ENCODE measurements at places on chromosomes 7 and 10.

- no peak for DNase-seq
These were observed 40.4 kb upstream of the SMIM30 start for GRCh38 chr7:113158756-113159155.

DNA sequence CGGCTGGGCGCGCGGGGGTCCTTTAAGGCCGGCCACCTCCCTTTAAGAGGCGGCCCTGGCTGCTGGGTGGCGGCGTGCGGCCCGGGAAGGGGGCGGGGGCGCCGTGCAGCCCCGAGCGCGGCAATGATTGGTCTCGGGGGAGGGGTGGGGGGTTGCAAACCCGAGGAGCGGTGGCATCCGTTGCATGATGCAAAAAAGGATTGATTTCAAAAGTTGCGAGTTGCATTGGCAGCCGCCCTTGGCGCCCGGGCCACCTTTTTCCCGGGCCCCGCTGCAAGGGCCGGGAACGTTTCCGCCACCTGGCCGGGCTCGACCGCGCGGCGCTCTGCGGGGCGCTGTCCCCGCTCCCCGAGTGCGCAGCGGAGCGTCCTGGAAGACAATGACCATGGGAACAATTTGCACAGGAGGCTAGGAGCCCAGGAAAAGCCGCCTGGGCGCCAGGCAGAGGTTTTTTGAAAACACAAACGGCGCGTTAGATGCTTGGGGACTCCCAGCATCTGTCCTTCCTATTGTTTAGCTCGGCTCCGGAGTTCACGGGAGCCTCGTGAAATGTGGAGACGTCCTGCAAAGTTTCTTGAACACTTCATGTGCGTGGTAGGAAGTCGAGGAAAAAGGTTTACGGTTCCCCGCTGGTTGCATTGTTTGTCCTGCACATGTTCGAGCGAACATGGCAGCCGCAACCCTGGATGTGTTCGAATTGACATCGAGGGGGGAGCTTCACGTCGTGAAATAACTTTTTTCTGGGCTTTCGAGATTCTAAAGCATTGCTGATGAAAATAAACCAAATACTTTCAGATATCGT lies at the start of gene SEPHS1:
Gene SEPHS1, minus strand, starts transcription at position 78 of the 802 bp plus-strand sequence. CDS start 3,343 bp downstream, outside the sequence.
- DNase-seq = peak; percentile 85

GRCh38 chr7:70598976-70599375 lies 533.0 kb upstream of the GALNT17 start:
- DNase-seq = no peak

DNA sequence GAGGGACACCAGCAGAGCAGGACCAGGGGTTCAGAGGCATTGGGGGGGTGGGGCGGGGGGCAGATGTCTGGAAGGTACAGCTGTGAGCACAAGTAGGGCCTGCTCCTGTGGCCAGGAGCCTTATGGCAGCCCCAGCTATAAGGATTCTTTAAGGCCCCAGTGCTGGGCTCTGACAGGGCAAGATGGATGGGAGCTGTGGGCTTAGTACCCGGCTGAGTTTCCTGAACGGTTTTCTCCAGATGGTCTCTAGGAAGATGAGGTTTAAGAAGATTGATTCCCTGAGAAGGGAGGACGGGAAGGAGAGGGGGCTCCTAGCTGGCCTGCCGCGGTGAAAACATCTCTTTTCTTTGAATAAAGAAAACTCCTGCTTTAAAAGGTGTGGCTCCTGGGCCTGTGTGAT lies 30.1 kb upstream of the COMTD1 start:
- DNase-seq = no peak

DNA sequence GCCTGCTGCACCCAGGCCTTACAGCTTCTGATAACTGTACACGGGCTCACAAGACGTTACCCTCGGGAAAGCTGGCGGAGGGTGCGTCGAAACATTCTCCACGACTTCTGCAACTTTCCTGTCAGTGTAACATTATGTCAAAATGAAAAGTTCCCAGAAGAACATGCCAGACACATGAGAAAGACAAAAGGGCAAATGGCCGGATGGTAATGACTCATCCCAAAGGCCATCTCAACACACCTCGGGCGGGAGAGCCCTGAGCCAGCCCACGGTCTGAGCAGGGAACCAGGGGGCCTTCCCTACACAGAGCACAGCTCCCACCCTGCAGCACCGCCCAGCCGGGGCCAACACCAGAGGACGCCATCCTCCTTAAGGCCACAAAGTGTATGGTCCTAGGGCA lies 118.7 kb downstream of the MAD1L1 start:
- DNase-seq = no peak

GRCh38 chr7:82051601-82052000 lies 281.8 kb upstream of the HGF start:
- no peak for DNase-seq

DNA sequence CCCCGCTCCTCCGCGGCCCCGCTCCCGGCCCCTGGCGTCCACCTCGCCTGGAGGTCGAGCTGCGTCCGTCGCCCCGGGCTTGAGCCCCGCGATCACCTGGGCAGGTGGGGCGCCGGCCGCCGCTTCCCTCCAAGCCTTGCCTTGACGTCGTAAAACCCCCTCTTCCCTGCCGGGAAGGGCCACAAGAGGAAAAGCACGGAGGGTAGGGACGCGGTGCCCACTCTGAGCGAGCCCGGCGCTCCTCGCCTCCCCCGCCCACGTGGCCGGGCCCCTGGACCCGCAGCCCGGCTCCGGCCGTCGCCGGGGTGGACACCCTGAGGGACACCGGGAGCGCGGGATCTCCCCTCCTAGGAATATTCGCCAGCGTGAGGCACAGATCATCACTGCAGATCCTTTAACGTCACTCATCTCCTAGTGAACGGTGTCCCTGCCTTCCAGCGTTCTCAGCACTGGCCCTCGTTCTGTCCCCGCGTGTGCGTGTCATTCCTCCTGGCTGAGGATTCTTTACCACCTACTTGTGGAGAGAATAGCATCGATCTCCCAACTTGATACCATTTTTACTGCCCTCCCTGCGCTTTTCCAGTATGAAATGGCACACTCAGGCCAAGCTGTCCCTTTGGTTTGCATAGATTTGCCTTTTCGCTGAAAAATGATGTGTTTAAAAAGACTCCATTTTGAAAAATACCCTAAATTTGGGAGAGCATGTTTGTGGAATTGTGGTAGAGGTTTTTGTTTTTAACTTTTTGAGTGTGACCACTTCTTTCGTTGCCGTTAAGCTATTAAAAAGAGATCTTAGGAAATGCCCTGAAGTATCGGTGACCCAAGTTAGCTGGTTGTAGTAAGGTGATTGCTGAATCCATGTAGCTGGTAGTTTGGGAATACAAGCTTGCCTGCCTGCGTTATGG lies 649 bp downstream of the ACTR3B start:
- no peak for DNase-seq

- no peak for DNase-seq
These were observed 5.1 kb upstream of the ZNF775 start for GRCh38 chr7:150374026-150374425.

DNA sequence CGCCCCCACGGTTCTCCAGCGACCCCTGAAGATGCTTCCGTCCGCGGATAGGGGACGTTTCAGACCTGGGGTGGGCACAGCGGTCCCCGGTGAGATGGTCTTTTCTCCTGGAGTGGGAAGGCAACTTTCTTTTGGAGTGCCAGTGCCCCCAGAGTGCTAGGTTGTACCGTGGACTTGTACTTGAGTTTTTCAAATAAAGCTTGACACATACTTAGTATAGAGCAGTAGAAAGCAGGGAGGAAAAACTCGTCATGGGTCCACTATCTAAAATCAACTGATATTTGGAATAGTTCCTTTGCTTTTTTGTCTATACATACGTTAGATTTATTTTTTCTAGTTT lies 28.4 kb downstream of the RBM20 start:
- DNase-seq = no peak

DNA sequence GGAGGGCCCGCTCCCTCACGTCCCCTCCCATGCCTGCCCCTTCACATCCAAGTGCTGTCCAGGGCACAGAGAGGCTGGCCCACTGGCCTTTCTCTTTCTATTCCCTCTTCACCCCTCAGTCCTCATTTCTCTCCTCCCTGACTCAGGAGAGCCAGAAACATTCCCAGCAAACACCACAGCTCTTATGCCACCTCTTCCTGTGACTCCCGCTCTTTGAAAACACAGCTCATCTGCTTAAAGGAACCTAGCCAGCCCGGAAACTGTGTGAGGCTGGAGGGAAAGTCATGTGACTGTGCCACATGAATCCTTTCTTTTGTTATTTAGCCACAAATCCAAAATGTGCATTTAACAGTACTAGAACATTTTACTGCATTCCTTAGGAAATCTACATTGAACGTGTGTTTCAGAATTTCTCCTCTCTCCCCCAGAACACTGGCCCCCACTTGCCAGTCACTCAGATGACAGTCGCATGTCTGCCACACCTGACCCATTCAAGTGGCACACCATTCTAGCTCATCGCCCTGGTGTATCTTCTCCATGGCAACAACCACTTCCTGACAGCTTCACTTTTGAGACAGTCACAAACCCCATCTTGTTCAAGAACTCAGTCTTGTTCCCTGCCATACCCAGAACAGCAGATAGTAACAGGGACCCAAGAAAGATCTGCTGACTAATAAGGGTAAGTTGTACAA lies 42.8 kb downstream of the GRB10 start:
- peak; percentile 11 for DNase-seq

GRCh38 chr10:119940487-119940886 lies 48.0 kb downstream of the SEC23IP start:
- no peak for DNase-seq

GRCh38 chr10:38209332-38209731 lies 115.2 kb downstream of the ZNF37A start:
- DNase-seq = no peak

DNA sequence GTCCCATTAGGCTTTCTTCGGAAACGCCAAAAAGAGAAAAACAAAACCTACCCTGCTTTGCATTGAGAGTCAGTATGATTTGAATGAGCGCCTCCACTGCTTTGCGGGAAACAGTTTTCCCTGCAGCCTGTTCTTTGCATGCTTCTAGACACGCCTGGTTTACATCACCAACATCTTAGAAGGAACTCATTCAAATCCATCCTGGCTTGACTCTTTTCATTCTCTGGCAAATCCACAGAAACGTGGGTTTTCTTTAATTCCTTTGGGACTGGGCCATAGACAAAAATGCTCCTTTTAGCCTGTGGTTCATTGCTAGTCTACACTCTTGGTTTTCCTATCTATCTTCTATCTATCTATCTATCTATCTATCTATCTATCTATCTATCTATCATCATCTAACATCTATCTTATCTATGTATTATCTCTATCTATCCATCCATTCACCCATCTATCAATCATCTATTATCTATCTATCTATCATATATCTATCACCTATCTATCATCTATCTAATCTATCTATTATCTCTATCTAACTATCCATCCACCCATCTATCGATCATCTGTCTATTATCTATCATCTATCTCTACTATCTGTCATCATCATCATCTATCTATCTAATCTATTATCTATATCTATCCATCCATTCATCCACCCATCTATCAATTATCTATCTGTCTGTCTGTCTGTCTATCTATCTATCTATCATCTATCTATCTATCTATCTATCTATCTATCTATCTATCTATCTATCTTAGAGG lies 68.3 kb downstream of the GATA3 start:
- no peak for DNase-seq

- DNase-seq = no peak
These were observed 147.4 kb downstream of the PRKAG2 start for GRCh38 chr7:151729521-151729921.

- DNase-seq = no peak
These were observed 39.4 kb upstream of the GDF10 start for GRCh38 chr10:47260505-47261111.

DNA sequence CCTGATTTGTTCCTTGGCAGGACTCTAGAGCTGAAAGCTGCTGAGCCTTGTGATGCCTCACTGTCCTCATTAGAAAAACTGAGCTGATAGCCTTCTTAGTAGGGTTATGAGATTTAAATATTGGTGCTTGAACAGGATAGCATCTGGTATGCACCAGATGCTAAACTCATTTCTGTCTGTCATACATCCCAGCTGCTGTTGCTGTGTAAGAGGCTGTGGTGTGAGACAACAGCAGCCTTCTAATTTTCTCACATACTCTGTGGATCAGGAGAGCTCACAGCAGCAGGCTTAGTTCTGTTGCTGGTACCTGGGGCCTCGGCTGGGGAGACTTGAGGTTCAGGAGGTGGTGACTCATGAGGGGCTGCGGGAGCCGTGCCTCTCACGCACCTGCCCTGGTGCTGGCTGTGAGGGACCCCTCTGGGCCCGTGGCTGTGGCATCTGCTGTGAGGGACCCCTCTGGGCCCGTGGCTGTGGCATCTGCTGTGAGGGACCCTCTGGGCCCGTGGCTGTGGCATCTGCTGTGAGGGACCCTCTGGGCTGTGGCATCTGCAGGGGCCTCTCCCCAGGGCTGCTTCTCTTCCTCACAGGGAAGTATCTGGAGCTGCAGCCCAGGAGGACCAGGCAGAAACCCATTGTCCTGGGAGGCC lies 12.5 kb downstream of the DYNC2I1 start:
- no peak for DNase-seq

All from stimulated activated CD4-positive, alpha-beta T cell treated with anti-CD3 and anti-CD28 coated beads, Interleukin-4, amount 100 ng/mL, for 1 hour (primary cell).